ENCODE measurements at places on chromosomes 3 and 15.

DNA sequence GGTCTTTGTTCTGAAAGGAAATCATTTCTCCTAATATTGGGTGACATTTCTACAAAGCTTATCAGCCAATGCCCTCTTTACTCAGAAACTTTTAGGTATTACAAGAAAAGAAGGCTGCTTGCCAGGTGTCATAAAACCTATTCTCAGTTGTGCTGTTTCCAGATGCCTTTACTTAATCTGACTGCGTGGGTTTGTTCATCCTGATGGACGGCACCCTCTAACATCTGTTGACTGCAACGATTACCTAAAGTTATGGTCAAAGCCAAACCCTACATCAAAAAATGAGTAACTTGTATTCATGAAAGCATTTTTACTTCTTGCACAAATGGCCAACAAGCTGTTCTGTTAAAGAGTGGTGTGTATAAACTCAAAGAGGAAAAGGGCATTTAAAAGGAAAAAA, 207.7 kb upstream of the PDZRN3 start:
- DNase-seq = no peak

- no peak for DNase-seq
Measured at GRCh38 chr15:81418891-81419290, 44.9 kb upstream of the TMC3 start.

DNA sequence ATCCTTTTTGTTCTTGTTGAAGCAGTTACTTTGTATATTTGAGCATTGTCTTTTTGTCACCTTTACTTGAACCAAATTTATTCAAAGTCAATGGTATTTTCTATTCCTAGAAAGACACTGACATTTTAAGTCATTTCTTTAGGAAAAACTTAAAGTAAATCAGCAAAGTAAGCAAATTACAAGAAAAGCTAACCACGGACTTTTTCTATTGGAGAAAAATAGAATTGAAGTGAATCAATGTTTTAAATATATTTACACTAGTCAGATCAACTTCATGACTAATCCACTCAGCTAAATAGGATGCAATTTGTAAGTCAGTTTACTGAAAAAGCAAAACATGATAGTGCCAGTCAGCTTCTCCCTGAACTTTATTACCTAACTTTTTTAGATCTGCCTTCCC, 733.8 kb upstream of the ALCAM start:
- no peak for DNase-seq

DNA sequence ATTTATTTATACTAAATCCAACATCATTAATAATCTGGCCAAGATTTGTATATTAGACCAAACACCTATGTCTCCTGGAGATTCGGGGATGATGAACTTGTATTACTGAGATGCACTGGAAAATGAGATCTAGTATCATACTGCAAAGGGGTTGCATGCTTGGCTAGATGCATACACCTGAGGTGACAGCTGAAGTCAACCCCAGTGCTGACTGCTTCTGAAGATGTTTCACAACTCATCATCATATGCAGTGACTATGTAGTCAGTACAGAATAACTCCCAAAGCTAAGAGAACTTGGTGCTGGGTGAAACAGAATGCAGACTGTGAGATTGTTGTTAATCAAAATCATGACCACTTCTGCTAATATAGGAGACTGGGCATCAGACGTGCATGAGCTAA, 1114.2 kb downstream of the NSUN3 start:
- no peak for DNase-seq

GRCh38 chr15:88239594-88239993, 16.9 kb downstream of the NTRK3 start:
- no peak for DNase-seq

GRCh38 chr3:171696805-171697204, 113.5 kb downstream of the PLD1 start:
- DNase-seq = no peak

- peak; percentile 12 for DNase-seq
Measured at GRCh38 chr3:45665101-45665572, 24.1 kb upstream of the SACM1L start.

DNA sequence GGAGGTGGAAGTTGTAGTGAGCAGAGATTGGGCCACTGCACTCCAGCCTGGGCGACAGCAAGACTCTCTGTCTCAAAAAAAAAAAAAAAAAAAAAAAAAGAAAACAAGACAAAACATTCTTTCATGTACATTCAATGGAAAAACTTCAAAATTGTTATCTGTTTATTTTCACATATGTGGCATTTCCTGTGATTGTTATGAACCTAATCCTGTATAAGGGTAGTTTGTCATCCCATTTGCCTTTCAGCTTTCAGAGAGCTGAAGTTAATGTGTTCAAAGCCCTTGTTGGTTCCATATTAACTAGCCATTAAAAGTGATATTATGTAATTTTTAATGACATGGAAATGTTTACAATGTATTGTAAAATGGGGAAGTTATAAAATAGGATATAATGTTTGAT, 17.3 kb upstream of the NCK1 start:
- no peak for DNase-seq

All from DMS153 (cell line).